ENCODE measurements at places on chromosomes 6 and 20.

GRCh38 chr6:168638468-168639271 lies 197.7 kb downstream of the SMOC2 start:
- DNase-seq: no peak

- DNase-seq: no peak
Observed at GRCh38 chr6:108610270-108610839, 49.6 kb downstream of the FOXO3 start.

DNA sequence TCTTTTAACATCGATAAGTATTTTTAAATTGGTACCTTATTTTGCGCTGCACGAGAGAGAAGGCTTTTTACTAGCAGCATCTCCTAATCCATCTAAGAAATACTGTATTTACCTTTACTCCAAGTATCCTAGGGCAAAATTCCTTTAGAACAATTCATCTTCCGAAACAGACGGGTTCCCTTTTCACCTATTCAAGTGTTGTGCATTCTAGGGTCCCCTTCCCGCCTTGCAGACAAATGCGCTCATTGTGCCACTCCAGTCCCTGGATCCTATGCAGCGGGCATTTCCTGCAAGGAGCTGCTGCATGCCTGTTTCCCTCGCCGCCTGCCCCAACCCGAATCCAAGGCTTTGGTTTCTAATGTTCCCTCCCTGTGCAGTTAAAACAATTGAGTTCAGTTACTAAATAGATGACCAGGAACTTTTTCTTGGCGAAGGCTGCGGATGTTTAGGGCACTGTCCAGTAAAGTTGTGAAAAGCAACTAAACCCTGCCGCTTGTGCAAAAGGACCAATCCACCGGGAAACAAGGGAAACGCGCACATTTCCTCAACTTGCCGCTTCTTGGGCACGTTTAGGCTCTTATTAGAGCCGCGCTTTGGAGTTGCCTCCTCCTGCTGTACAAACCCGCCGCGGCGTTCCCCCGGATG lies 556 bp upstream of the SCAF8 start:
- DNase-seq: no peak

DNA sequence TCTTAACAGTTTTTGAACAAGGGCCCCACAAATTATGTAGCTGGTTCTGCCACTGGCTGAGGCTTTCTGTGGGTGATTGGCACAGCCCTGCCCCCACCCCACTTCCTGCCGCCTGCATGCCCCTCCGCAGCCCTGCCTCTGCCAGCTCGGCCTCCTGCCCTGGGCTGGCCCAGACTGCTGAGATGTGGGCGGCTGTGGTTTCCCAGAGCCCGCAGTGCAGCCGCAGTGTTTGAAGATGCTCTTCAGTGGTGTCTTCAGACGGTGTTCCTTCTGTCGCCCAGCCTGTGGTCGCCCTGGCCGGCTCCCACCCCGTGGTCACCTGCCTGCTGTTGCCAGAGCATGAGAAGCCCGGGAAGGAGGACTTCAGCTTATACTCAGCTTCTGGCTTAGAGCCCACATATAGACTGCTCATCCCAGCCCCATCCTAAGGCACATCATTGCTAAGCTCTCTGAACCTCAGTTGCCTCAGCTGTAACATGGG lies 154.3 kb downstream of the VEGFA start:
- DNase-seq: peak; percentile 58

- no peak for DNase-seq
Observed at GRCh38 chr20:13990465-13990864, at the start of gene SEL1L2. SEL1L2 (minus strand) TSS chr20:13990614; CDS start chr20:13990534, 80 bp downstream.

GRCh38 chr6:12051861-12052368 lies 39.8 kb downstream of the HIVEP1 start:
- peak; percentile 78 for DNase-seq

DNA sequence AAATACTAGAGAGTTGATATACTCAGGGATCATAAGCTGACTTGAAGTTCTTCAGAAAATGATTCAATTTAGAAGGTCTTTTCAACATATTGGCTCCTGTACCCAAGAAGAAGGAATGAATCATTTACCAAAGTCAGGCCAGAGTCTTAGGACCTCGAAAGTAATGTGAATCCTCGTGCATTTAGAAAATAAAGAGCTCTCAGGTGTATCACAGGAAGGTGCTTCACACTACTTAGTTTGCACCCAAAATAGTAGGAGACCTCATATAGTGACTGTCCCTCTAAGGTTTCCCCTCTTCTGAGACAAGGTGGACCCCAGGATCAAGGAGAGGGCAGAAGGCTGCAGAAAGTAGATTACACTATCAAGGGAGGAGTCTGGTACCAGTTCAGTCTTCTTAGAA lies 71.8 kb downstream of the F13A1 start:
- no peak for DNase-seq

GRCh38 chr6:147903931-147904330 lies 395.4 kb downstream of the SAMD5 start:
- no peak for DNase-seq

- no peak for DNase-seq
Observed at GRCh38 chr6:139905404-139906052, 531.1 kb upstream of the CITED2 start.

DNA sequence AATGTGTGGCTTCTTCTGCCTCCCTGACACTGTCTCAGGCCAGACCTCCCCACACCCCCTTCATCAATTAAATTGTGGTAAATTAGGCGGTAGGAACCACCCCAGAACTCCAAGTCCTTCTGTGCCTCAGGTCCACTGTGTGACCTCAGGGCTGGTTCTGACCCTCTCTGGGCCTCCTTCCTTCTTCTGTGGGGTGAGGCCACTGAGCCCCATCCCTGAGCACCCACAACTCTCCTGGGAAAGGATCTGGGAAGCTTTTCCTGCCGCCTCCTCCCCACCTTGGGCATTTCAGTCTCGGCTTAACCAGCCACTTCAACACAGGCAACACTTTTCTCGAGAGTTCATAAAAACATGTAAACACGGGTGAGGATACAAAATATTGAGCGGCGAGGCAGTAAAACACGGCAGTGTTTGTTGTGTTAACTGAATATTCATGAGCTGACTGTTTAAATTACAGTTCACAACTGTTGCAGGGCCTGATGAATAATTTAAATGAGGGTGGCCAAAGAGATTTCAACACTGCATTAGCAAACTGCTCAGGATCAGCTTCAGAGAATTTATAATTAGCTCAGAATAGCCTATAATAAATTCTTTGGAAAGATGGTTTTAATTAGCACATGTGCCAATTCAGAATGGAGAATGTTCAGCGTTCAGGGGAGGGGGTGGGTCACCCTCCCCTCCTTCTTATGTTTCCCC lies 112.1 kb downstream of the TOX2 start:
- no peak for DNase-seq

Measured in CD4-positive, alpha-beta T cell treated with Interleukin-12 subunit alpha and Interleukin-12 subunit beta, for 1 hour (primary cell).